Central memory CD4-positive, alpha-beta T cell (primary cell): ENCODE measurements at places on chromosomes 1 and 21.

- DNase-seq = no peak
These were observed 46.7 kb upstream of the FOXO6 start for GRCh38 chr1:41314376-41315145.

DNA sequence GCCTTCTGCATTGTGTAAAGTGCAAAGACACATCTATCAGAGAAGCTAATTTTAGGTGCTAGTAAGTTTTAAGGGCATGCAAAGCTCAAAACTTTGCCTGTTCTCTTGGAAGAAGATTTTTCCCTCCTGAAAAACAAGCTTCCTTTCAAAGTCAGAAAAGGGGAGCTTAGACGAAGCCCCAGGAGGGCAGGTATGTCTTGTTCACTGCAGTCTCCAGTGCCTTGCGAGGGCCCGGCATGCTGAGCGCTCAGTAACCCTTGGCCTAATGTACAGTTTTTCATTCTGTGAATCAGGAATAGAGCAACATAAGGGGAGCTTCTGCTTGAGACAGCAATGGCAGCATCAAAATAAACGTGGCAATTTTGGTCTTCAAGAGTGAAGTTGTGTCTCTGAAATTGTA lies 35.0 kb downstream of the GALNT2 start:
- DNase-seq = no peak

- DNase-seq = no peak
These were observed 42.3 kb downstream of the VAMP4 start for GRCh38 chr1:171699531-171699930.

DNA sequence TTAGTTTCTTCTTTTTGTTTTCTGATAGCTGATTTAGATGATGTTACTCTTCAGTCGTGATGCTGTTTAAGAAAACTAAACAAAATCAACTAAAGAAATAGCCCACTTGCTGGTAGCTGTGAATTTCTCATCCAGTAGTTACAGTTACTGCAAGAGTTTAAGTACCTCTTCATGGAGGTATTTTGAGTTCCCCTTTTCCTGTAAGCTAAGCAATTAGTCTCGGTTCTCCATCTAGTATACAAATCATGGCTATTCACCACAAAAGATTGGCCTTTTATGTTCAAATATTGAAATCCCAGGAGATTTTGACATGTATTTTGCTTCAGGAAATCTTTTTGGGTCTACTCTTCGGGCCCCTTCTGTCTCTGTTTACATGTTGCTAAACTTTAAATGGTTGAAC lies 31.1 kb downstream of the HUNK start:
- DNase-seq = no peak

GRCh38 chr1:41804176-41804575 lies 114.5 kb downstream of the HIVEP3 start:
- no peak for DNase-seq

- no peak for DNase-seq
These were observed 24.1 kb downstream of the SMYD3 start for GRCh38 chr1:246482805-246483568.

DNA sequence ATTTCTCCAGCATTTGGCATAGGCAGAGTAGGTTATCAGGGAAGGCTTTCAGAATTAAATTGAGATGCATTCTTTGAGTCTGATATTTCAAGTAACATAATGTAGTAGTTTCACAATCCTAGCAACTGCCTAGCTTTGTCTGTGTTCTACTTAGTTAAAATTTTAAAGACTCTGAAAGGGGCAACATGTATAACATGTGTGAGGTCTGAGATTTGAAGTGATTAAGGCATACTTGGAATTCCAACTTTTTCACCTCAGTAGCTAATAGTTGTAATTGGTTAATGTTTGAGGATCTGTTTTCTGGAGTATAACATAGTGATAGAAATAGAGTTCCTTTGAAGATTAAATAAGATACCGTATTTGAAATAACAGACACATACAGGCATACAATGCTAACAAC lies 335.2 kb upstream of the BEND5 start:
- no peak for DNase-seq

DNA sequence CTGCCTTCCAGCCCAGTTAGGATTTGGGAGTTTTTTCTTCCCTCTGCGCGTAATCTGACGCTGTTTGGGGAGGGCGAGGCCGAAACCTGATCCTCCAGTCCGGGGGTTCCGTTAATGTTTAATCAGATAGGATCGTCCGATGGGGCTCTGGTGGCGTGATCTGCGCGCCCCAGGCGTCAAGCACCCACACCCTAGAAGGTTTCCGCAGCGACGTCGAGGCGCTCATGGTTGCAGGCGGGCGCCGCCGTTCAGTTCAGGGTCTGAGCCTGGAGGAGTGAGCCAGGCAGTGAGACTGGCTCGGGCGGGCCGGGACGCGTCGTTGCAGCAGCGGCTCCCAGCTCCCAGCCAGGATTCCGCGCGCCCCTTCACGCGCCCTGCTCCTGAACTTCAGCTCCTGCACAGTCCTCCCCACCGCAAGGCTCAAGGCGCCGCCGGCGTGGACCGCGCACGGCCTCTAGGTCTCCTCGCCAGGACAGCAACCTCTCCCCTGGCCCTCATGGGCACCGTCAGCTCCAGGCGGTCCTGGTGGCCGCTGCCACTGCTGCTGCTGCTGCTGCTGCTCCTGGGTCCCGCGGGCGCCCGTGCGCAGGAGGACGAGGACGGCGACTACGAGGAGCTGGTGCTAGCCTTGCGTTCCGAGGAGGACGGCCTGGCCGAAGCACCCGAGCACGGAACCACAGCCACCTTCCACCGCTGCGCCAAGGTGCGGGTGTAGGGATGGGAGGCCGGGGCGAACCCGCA lies at the start of gene PCSK9:
Gene PCSK9, plus strand, starts transcription at position 207 of the 741 bp plus-strand sequence. Its CDS starts 290 bp downstream, at position 497.
- DNase-seq = no peak

GRCh38 chr1:200351425-200351824 lies 58.4 kb downstream of the ZNF281 start:
- DNase-seq = no peak

DNA sequence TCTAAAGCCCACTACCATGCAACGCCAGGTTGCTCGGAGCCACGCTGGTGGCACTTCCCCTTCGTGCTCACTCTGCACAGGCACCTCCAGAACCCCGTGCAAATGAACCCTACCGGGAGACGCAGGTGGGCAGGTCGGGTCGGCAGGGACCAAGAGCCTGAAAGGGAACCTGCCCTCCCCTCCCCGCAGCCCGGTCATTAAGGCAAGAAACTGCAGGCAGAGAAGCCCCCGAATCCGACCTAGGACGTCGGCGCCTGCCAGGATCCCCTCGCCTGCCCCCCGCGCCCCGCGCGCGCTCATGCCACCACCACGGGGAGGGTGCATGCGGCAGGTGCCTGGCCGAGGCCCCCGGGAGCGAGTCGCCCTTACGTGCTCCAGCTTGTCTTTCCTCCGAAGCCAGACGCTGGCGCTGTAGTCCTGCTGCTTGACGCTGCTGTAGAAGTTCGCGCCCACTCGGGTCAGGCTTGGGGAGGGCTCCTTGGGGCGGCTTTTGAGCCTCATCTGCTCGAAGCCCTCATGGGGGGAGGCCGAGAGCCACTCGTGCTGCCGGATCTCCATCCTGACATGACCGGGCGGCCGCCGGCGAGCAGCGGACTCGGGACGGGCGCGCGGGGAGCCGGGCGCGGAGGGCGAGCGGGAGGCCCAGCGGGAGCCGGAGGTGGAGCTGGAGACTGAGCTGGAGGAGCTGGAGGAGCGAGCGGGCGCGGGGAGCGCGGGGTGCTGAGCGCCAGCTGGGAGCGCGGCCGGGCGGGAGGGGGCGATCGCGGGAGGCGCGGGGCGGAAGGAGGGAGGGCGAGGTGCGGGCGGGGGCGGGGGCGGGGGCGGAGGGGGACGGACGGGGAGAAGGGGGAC lies 552 bp downstream of the PLD5 start:
- DNase-seq = no peak

DNA sequence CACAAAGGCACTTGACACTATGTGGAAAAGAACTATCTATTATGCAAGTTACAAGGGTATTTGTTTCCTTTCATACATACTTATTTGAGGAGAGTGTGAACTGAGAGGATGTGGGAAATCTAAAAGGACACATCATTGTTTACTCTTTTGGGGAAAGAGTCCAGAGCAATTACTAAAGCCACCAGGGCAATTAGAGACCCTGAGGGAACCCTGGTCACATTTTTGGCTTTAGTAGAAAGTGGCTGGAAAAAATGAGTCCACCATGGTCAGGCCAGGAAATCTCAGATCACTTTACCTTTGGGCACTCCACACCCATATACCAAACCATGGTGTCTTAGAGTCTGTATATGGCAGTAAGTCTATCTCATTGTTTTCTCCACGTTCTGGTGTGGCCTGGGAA lies 243.3 kb downstream of the HLX start:
- no peak for DNase-seq

DNA sequence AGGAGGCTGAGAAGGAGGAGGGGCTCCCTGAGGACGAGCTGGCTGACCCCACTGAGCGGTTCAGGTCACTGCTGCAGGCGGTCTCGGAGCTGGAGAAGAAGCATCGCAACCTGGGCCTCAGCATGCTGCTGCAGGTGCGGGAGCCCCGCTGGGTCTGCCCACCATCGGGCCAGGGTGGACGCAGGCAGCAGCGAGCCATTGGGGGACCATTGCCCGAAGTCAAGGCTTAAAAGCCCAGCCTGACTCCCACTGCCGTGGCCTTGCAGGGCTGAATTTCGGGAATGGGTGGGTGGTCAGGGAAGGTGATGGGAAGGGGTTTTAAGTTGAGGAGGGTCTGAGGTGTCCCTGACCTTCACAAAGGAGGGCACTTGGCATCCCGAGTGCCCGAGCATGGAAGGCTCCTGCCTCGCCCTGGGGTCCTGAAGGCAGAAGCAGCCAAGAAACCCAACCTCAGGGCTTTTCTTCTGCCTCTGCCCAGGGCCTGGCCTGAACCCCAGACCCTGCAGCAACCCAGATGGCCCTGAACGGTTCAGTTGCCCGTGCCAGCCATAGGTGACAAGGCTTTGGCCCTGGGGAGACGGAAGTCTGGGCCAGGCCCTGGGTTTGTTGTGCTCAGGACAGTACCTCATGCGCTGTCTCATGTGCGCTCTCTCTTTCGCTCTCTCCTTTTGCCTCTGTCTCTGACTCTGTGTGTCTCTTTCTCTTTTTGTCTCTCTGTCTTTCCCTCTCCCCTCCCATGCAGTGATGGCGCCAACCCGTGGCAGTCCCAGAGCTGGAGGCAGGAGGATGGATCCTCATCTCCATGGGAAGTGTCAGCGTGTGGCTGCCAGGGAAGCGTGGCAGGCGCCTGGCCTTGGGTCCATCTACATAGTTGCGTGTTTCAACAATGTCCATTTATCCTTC lies 6.2 kb downstream of the RNF187 start:
- no peak for DNase-seq

DNA sequence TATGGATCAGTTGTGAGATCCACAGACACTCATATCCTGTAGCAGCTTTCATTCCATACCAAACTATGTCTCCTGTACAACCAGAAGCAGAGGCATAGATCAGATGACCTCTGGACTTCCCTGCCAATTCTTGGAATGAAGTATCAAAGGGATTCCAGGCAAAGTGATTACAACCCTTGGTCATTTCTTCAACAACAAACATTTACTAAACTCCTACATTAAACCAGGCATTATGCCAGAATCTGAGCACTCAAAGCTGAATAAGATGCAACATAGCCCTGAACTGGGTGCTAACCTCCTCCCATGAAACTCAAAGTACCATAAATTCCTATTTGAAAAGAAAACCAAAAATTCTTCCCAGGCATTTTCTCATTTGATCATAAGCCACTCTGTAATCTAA lies 121.2 kb upstream of the SGIP1 start:
- DNase-seq = no peak

- DNase-seq = no peak
These were observed 217.7 kb downstream of the URB2 start for GRCh38 chr1:229843627-229844238.

DNA sequence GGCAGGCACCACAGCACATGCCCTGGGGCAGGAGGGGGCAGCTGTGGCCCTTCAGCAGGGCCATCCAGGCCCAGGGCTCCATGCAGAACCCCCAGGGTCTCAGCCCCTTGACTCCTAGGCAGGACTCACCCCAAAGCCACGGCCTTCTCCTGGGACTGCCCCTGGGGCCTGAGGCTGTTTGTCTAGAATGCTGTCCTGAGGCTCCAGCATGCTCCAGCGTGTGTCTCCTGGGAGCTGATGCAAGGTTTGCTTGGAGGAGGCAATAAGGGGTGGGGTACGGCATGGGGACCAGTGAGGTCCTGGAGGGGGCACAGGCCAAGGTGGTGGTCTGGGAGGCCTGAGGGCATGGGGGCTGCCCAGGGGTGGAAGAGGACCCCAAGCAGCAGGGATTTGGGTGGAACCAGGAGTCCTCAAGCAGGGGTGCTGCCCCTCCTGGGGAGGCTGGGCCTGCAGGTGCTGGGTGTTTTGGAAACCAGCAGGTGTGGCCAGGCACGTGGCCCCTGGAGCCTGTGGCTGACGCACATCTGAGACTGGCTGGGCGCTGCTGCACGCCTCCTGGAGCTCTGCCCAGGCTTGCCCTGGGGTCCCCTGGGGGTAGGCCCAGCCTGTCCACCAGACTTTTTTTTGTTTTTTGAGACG lies 7.8 kb upstream of the CALML6 start:
- DNase-seq = no peak

DNA sequence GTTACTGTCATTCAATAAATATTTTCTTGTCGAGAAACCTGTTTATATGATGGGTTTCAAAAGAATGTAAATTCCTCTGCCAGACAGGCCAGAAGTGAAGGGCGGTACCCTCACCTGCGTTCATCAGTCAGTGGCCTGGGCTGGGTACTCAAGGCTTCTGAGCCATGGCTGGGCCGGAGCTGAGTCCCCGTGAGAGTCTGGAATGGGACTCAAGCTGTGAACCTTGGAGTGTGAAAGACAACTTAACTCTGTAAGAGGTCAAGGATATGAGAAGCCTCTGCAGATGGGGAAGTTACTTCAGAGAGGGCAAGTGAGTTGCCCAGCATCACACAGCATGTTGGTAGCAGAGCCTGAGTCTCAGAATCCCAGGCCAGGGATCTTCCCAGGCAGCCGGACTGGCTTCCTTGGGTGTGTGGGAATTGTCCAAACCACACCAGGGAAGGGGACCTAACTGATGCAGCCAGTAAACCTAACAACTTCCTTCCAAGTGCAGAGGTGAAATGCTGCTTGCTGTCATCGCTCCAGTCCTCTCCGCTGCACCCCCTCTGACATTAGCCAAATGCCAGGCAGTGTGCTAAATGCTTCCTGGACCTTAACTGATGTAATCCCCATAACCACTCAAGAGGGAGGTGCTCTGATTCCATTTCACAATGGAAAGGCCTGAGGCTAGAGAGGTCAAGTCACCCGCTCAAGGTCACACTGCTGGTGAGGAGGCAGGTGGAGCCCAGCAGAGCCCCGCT lies 4.8 kb downstream of the DISP3 start:
- no peak for DNase-seq

GRCh38 chr1:167987174-167987573 lies 50.3 kb upstream of the MPC2 start:
- DNase-seq = no peak

DNA sequence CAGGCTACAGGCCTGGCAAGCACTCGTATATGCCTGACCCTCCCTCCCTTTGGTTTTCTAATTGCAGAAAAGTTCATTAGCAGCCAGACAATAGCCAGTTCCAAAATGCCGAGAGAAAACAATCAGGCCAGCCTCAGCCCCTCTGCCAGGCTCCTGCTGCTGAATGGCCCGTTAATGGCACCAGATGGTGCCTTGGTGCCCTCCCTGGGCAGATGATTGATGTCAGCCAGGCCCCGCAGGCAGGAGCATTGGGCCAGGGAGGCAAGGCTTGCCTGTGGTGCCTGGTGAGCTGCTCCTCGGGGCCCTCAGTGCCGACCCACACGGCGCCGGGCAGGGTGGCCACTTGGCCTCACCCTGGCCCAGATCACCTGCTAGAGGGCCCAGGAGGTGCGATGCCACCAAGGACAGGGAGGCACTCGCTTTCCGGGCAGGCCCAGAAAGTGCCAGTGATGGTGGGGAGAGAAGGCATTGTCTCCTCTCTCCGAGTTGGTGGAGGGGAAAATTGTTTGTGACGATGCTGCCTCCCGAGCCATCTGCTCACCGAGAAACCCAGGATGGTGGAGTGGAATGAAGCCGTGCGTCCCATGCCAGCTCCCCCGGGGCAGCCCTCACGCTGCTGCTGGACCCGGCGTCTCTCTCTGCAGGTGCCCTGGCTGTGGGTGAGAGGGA lies 28.1 kb downstream of the QSOX1 start:
- DNase-seq = no peak
